Large intestine (tissue), 12 donors: ENCODE measurements at places on chromosomes 2 and 18. TPM values are rescaled to one million over a fixed set of nuclear protein-coding genes. Genes with fewer than 3 reads are reported as not detected.

DNA sequence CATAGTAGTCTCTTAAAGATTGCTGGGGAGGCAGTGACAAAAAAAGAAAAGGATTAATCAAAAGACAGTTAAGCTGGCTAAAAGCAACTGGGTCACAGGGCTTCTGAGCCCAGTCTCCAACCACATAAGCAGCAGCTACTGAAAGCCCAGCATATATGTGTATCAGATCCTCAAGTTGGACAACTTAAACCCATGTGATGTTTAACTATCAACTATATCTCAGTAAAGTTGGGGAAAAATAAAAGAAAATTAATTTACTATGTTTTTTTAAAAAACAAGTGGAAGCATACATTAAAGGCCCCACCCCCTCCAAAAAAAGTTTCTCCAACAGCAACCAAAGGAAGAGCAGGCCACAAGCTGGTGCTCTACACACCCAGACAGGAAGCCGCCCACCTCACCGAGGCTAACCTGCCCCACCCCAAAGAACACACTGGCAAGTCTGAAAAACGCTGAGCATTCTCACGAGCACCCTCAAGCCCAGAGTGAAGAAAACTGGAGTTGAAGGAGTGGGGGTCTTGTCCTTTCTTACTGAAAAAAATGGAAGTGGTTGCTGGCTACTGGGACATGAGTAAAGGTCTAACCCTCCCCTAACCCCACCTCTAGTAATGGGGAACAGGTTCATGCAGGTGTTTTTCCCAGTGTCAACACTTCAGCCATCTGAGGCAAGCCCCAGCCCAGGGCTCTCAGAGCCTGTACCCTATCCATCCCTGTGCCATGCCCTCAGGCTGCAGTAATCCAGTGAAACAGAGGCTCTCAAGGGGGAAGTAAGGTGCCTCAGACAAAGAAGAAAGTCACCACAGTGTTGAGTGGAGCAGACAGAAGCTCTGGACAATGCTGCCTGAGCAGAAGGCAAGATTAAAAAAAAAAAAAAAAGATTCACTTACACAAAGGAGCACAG lies 106.3 kb downstream of the GYPC start:
- DNase-seq, result no peak

DNA sequence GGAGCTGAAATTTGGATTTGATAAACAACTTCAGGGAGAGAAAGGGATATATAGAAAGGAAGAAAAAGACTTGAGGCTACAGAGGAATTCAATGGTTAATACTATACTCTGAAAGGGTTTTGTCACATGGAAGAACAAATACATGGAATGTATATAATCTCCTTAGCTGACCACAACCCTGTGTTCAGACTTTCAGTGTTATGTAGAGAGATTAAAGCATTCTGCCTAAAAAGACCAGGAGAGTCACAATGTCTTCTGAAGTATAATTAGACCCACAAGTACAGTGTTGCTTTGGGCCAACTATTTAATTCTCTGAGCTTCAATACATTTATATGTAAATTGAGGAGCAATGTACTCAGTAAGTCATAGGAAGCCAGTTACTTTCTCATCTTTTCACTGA lies 123.8 kb upstream of the FSHR start:
- DNase-seq, result no peak

GRCh38 chr2:68044099-68044498 lies 18.7 kb downstream of the C1D start:
- DNase-seq, result no peak

DNA sequence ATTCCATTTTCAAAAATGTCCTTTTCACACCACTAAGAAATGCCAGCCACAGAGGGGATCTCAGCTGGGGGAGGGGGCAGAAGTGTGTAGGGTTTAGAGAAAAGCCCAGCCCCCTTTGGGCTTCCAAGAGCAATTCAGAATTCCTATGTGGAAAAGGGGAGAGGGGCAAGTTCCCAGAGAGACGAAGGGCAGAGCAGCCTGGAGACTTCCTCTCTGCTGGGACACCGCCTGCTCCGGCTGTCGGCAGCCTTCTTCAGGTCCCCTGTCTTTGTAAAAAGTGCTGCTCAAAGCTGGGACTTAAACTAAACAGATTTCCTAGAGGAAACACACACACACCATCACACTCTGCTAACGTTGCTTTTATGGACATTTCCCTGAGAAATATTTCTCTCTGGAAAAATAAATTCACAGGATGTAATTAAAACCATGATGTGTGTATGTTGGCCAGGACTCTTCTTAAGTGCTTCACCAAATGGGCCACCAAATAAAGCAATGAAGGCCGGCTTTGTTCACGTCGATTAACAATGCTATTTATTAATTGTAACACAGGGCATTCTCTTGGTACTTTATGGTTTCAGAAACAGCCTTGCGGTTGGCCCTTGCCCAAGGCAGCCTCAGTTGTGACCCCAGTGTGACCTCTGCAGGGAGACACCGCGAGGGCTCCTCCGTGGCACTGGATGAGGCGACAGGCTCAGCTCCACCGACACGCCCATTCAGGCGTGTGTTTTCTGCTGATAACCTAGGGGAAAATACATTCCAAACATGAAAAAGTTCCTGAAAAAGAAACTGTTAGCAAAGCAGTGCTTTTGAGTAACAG lies 5.6 kb upstream of the ASB1 start:
- peak; percentile 42 for DNase-seq

- DNase-seq, result no peak
These were observed 2.6 kb upstream of the BMPR2 start for GRCh38 chr2:202373490-202373889.

DNA sequence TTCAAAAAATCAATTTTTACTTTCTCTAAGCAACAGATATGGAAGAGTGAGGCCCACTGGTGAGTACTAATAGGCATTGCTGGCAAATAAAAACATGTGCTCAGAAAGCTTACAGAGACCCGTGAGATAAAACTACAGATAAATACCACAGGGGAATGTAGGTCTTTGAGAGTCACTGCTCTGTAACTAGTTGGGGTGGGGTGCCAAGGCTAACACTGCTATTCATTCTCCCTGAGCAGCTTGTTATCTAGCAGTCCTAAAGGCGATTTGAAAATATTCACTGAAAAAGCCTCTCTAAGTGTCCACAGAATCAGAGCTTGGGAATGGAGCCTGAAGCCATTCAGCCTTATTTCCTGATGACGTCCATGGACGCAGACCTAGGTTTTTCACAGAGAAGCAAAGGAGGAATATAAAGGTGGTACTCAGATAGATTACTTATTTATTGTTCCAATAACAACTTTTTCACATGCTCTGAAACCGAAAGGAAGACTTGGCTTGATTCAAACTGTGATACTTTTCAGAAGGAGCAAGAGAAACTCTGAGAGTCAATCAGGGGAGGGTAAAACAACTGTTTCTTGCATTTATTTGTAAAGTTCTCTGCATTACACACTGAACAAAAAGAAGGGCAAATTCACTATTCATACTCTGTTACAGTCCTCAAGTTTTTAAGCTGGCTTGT lies 188.4 kb downstream of the PPP1R1C start:
- no peak for DNase-seq

Gene SAG
- 0.36 TPM for polyA plus RNA-seq
